ENCODE measurements at places on chromosomes 6 and 20.

GRCh38 chr20:6148073-6148472 lies 25.2 kb upstream of the FERMT1 start:
- DNase-seq: no peak

DNA sequence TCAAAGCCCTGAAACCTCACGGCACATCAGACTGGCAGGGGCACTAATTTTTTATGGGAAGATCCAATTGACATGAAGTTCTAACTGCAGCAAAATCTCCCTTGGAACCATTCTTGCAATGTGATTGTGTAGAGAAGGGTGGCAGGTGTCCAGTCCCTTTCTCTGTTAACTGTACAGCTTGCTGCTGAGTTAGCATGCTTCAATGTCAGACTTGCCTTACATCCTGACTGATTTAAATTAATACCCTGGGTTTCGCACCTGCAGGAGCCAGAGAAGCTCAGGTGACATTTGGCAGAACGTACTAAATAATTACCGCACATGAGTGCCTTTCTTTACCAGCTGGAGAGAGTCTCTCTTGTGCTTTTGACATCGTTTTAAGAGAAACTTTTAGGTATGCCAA lies 123.0 kb downstream of the DOK5 start:
- DNase-seq: no peak

DNA sequence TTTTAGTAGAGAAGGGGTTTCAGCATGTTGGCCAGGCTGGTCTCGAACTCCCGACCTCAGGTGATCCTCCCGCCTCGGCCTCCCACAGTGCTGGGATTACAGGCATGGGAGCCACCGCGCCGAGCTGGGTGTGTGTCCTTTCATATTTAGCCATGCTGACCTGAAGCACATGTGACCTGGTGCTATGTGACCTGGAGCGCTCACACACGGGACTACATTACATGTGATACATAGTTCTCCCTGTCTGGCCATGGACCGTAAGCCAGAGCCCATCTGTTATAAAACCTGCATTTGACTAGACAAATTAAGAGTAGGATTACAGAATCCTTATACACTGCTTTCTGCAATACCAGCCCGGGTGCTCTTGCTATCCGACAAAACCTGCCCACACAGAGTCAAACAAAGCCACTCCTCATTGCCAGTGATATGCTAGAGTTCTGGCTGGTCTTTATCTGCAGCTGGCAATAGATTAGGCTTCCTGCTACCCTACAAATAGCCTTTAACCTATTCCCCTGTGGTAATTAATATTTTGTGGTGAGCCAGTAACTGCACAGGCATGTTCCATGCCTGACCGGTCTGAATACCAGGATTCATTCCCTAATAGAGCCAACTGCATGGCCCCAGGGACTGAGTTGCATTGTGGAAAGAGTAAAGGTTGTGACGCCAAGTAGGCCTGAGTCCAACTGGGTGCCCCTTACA lies 26.3 kb upstream of the FAM50B start:
- peak; percentile 66 for DNase-seq

DNA sequence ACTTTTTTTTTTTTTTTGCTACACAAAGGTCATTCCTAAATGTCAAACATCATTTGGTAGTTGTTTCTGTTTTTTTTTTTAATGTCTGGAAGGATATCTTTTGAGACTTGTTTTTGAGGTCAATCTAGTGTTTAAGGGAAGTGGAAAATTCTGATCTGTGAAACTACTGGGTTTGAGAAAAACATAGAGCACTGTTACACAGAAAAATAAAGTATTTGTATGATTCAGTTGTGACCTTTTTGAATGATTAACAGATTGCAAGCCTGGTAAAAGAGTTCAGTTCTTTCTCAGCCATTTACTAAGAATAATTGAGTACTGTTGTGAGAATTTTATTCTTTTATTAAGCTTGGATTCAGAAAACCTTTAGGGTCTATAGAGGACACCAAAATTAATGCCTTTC lies 276.7 kb downstream of the ADGRB3 start:
- DNase-seq: no peak

- no peak for DNase-seq
These were observed 132.7 kb downstream of the AGPAT4 start for GRCh38 chr6:161141173-161141572.

DNA sequence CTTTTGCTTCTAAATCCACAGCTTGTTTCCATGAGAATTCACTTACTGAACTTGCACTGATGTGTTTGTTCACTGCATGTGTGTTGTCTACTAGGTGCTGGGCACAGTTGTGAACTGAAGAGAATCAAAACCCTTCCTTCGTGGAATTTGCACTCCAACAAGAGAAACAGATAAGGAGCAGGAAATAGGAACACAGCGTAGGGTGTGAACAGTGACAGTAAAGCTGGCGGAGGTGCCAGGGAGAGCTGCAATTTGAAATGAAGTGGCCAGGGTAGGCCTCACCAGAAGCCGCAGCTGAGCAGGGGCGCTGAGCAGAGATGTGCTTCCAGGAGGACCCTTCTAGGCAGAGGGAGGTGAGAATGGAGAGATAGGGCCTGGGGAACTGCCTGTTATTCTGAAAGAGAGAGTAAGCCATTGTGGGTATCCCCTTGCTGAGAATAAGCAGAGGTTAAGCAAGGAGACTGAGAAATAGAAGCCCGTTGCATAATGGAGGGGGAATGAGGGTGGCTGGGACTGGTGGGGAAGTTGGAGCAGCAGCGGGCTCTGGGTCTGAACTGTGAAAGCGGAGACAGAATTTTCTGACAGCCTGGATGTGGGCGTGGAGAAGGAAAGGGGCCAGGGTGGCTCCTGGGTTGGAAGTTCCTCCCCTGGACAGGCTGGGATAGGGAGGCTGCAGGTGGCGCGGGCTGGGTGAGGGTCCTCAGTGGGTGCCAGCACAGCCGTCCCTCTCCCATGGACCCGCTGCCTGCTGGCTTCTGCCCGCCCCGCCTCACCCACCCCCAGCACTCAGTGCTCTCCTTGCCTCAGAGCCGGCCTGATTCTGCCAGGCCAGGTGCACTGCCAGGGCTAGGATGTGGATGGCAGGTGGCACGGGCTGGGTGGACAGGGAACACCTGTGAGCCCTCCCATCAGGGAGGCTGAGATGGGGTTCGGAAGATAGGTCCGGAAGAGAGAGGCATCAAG lies 114.7 kb upstream of the AFDN start:
- DNase-seq: no peak

- DNase-seq: no peak
These were observed 50.0 kb upstream of the RNGTT start for GRCh38 chr6:89013438-89013837.

GRCh38 chr20:47464380-47465101 lies 37.1 kb upstream of the NCOA3 start:
- DNase-seq: peak; percentile 97

GRCh38 chr20:1381753-1382591 lies 10.9 kb downstream of the FKBP1A start:
- no peak for DNase-seq

All from foreskin keratinocyte (primary cell).